ENCODE measurements at places on chromosomes 1 and 21. TPM values are rescaled to one million over a fixed set of nuclear protein-coding genes. Genes with fewer than 3 reads are reported as not detected.

DNA sequence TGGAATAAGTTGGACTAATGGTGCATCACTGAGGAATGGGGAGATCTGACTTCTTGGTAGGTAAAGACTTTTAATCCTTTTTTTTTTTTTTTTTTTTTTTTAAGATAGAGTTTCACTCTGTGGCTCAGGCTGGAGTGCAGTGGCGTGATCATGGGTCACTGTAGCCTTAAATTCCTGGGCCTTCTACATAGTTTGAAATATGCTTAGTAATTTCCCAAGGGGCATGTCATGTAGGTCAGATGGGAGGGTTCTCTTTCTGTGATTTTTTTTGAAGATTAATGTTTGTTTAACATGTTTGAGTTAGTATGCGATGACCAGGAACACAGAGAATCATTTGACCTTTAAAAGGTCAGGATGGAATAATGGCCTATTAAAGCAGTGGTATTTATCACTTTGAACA is 129.1 kb downstream of the S1PR1 start:
- no peak for DNase-seq

DNA sequence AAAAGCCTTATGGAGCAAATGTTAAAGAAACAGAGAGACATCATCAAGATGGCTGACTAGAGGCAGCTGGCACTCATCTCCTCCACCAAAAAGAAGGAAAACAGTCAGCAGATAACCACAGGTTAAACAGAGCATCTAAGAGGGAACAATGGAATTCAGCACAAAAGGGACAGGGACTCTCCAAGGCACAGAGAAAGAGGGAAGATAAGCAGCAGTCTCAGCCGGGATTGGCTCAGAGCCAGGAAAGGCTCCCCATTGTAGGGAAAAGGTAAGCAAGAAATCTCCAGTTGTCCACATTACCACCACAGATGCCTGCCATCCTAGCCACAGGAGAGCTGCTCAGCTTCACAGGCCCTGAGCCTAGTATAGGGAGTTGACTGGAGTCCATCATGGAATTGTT is 605.5 kb downstream of the SMYD3 start:
- DNase-seq = no peak

DNA sequence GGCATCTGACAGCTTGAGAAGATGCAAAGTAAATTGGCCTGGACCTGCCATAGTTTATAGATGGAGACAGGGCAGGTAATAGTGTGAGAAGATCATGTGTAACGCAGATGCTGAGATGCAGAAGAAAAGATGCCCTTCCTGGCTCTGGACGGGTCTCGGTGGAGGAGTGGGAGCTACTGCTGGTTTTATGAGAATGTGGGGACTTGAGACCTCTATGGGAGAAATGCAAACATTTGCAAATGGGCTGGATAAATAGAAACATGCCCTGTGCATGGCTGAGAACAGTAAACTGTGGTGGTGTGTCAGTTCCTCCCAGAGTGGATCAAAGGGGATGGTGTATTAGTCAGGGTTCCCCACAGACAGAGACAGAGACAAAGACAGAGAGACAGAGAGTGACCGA is 21.9 kb downstream of the UBASH3A start:
- DNase-seq = no peak

Gene CHRM3
- 0.36 TPM for total RNA-seq

Gene FMO2
- total RNA-seq = 49.7 TPM

- DNase-seq = no peak
Measured at GRCh38 chr1:192966073-192966472, 93.1 kb downstream of the UCHL5 start.

DNA sequence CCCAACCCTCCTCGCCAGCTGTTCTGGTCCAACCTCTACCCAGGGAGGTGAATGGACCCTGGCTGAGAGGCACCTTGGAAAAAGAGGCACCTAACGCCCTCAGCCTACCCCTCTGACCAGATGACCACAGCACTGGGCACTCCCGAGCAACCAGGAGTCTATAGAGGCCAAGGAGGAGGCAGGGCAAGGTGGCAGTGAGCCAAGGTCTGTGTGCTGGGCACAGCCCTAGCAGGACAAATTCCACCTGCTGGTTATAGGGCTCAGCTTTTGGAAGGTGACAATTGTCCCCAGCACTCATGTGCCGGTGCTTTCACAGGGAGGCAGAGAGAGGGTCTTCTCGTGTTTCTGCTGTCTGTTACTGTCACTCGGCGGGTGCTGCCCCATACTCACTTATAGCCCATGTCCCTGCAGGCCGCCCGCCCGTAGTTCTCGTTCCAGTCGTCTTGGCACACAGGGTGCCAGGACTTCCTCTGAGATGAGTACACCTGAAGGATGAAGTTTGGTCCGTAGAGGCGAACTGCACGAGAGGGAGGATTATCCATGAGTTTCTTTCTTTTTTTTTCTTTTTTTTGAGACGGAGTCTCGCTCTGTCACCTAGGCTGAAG is 27.8 kb downstream of the TMPRSS2 start:
- no peak for DNase-seq

Gene FOXD2
- total RNA-seq = not detected

DNA sequence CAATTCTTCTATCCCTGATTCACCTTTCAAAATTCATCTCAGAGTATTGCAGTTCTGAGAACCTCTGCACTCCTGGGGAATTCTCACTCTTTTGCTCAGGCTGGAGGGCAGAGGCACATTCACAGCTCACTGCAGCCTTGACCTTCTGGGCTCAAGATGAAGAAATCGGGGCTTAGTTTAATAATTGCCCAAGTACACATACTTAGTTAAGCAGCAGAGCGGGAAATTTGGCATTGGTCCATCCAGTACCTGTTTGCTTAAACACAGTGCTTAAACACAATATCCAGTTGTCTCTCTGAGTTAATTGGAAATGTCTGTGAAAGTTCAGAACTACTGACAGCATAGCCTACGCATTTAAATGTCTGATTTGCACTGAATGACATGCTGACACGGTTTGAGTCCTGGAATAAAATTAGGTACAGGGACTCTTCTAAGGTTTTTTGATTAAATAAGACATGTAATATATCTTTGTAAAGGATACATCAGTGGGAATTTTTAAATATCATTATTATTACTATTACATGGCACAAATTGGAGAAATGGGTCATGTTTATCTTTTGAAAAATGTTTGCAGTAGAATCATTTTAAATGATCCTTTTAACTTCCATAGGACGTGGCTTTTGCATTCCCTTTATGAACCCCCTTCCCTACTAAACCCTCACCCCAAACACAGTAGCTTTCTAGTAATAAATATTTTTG is 337.4 kb downstream of the SRGAP2C start:
- no peak for DNase-seq

- no peak for DNase-seq
Measured at GRCh38 chr1:78143673-78144072, 97.9 kb downstream of the GIPC2 start.

DNA sequence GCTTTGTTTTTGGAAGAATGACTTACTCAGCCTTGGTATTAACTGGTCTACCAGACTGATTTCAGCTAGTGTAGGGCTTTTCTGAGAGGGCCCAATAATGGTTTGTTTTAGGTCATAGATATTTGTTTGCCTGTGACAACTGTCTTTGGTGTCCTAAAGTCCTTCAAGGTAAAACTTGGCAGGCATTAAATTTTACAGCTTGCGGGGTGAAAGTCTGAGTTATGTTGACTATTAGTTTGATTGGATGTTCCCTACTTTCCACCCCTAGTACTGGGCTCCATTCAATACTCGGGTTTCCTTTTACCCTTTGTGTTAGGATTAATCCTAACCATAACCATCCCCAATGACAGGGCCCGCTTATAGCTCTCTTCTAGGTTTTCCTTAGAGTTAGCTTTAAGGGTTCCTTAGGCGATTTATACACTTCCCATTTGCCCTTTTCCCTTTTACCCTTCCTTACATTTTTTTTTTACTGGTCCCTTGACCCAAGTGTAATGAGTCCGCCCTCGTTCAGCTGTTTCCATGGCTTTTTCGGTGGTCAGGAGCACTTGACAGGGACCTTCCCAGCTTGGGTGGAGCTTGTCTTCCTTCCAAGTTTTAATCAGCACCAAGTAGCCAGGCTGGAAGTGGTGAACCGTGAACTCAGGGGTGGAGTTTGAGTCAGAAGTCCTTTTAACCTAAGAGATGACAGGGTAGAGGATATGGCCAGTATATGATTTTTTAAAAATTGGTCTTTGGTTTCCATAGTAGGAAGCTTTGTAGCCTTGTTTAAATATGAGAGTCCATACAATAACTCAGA is 28.5 kb upstream of the LCE5A start:
- no peak for DNase-seq

Gene CENPF
- total RNA-seq = 1.7 TPM

Gene TMEM52
- total RNA-seq = 0.47 TPM

DNA sequence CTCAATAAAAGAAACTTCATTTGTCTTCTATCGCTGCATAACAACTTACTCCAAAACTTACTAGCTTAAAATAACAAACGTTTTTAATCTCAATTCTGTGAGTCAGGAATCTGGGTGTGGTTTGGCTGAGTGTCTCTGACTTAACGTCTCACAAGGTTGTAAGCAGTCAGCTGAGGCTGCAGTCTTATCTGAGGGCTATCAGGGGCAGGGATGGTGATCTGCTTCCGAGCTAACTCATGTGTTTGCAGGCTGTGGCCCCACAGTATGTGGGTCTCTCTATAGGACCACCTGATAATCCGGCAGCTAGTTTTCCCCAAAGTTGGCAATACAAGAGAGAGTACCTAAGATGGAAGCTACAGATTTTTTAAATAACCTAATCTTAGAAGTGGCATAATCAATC is 234.2 kb upstream of the FGGY start:
- no peak for DNase-seq

Gene RNF220
- total RNA-seq = 62.6 TPM

Gene KRTAP19-3
- total RNA-seq = not detected

GRCh38 chr1:33260439-33260838 is 4.1 kb downstream of the ZNF362 start:
- no peak for DNase-seq

Gene TFAP2E
- total RNA-seq = 0.30 TPM

DNA sequence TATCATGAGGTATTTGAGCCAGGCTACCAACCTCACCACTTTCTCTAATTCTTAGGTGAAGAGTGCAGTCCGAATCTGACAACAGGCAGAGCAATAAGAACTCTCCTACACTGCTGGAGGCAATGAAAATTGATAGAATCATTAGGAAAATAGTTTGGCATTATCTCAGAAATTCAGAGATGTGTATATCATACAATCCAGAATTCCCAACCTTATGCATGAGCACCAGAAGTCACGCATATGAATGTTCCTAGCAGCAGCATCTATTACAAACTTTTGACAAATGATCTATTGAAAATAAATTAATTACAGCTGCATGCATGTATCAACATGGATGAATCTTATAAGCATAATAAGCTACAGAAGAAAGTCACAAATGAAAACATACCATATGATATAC is 176.9 kb upstream of the CAMK1G start:
- no peak for DNase-seq

Gene UMODL1
- 0.08 TPM for total RNA-seq

- DNase-seq = no peak
Measured at GRCh38 chr1:100612540-100612939, 74.6 kb downstream of the GPR88 start.

- no peak for DNase-seq
Measured at GRCh38 chr1:162019006-162019405, 4.7 kb downstream of the OLFML2B start.

- DNase-seq = no peak
Measured at GRCh38 chr1:109944541-109944940, 33.9 kb downstream of the CSF1 start.

Gene INPP5B
- total RNA-seq = 10.9 TPM

- DNase-seq = no peak
Measured at GRCh38 chr1:177585302-177586220, 384.3 kb downstream of the SEC16B start.

DNA sequence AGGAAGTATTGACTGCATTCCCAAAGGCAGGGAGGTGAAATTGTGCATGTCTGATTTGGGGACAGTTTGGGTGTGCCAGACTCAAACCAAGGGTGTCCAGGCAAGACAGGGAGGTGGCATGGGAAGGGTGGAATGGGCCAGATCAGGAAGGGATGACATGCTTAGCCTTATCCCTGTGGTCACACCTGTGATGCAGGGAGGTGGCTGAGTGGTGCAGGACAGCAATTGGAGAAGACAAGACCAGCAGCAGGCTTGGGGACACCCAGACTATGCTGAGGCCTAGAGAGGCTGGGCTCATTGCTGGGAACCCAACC is 4.0 kb downstream of the FOXO6 start:
- no peak for DNase-seq

DNA sequence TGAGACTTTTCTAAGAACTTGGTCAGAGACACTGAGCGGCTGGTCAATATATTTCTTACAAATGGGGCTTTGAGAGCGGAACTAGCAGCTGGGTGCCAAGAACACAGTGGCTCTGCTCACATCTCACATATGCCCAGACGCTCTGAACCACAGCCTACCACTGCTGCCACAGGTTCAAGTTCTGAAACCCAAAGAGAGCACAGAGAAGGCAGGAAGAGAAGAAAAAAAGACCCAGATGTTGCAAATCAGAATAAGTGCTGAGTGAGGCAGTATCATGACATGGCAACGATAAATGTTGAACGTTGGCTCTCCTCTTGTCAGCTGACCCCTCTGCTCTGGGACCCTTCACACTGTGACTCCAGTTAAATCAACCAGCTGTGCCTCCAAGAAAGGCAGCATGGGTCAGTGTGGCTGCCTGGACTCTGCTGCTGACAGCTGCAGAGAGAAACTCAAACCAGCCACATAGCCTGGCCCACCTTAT is 26.4 kb downstream of the HIVEP3 start:
- DNase-seq = no peak

- no peak for DNase-seq
Measured at GRCh38 chr21:30146558-30147282, 19.9 kb downstream of the CLDN17 start.

DNA sequence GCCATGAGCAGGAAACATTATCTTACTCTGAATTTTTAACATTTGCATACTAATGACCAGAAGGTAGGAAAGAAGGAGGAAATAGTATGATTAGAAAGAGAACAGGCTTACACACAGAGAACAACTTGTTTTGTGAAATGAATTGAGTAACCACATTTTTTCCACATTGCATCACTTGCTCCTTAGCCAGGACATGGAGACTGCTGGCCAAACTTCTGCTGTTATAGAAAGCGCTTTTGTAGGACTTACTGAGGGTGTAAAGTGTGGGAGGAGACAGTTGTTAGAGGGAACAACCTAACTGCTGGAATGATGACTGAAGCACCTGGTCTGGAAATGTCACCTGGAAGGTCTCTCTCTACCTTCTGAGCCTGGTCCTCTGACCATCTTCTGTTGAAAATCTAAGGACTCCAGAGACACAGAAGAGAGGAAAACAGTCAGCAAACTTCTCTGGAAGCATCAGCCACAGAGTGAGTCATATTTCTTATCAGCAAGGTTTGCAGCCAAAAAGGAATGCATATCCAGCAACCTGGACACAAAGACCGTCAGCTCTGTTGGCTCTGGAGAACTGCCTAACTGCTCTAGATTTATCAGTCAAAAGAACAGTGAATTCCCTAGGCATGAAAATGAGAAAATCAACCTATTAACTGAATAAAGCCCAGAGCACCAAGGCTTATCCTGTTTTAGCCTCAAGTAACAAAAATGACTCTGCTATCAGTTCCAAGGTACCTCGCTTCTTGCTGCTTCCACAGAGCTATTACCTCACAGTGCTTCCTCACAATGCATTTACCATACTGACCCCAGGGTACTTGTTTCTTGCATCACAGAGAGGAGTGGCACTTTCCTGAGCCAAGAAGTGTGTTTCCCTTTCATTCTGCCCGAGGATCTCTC is 88.0 kb upstream of the SLFNL1 start:
- no peak for DNase-seq
